ENCODE measurements at places on chromosomes 16 and 17. TPM values are rescaled to one million over a fixed set of nuclear protein-coding genes. Genes with fewer than 3 reads are reported as not detected.

DNA sequence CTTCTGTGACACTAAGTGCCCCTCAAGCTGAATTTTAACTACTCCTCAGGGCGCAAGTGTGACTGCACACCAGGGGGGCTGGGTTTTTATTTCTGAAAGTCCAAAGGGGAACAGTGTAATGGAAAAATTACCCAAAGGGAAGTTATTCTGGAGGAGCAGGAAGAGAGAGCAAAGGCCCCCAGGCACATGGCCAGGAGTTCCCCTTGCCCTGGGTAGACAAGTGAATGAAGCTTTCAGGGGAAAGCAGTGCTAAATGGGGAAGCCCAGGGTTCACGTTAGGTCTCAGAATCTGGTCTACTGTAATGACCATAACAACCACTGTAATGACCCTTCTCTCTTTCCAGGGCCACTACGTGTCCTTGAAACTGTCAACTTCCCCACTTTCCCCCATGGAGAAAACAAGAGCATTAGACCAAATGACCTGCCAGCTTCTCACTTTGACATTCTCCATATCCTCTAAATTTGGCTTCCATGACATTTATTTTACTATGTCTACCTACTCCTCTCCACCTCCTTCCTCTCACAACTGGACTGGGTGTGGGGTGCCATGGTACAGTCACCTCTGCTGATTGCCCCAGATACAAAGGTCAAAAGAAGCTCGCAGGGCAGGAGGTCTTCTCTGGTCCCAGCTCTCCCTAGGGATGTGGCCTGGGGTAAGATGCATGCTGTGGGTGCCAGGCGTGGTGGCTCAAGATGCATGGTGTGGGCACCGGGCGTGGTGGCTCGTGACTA lies 34.1 kb upstream of the MMP2 start:
- no peak for DNase-seq

PLA2G15 gene
- 14.3 TPM for total RNA-seq

DYNLL2 gene
- total RNA-seq, result 19.8 TPM

DNA sequence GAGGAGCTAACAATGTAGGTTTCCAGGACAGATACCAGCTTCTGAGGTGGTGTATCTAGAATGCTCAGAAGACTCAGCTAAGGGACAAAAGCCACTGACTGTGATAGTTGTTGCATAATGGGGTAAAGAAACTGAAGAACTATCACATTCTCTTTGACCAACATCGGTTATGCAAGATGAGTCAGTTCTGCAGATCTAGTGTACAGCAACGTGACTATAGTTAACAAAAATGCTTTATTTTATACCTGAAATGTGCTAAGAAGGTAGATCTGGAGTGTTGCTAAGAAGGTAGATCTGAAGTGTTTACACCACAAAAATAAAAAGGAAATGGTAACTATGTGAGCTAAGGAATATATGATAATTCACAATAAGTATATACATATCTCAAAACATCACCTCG lies 2.5 kb downstream of the KRTAP9-6 start:
- DNase-seq, result no peak
